Stimulated activated CD8-positive, alpha-beta memory T cell treated with anti-CD3 and anti-CD28 coated beads, Interleukin-4, amount 100 ng/mL, for 4 hours (primary cell): ENCODE measurements at places on chromosomes 16 and 17.
A peak's percentile ranks its signal among the peaks of the same experiment; 100 is the strongest.

- no peak for DNase-seq
These were observed 660 bp upstream of the PRRT2 start for GRCh38 chr16:29811170-29811895.

DNA sequence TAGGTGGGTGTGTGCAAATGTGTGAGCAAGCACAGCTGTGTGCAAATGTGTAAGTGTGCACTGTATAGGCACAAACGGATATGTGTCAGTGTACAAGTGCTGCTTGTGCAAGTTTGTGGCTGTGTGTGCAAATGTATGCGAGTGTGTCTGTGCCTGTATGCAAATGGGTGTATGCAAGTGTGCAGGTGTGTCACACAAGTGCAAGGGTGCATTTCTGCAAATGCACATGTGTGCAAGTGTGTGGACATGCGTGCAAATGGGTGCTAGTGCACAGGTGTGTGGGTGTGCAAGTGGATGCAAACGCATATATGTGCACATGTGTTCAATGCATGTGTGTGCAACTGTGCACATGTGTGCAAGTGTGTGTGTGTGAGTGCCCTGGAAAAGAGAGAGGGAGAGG, 76.5 kb upstream of the TNRC6C start:
- no peak for DNase-seq

- no peak for DNase-seq
These were observed 9.4 kb downstream of the CYGB start for GRCh38 chr17:76528156-76528527.

GRCh38 chr17:35765086-35765710, 4.5 kb downstream of the C17orf50 start:
- no peak for DNase-seq

GRCh38 chr17:82403662-82404660, 14.2 kb upstream of the HEXD start:
- DNase-seq: no peak

DNA sequence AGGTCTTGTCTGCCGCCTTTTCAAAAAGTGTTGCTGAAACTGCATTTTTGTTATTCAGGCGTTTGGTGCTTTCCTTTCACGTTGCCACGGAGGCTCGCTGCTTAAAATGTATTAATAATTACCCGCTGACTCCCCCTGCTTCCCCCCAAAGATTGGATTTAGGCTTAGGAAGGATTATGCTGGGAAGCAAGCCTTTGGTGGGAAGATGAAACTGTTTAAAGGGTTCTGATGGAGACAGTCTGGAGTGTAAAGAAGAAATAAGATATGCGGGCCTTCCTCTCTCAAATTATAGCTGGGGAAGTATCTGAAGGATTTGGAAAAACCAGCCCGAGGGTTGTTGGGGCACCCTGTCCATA, 1.1 kb downstream of the KSR1 start:
- DNase-seq: no peak

- no peak for DNase-seq
These were observed 5.3 kb downstream of the KDM6B start for GRCh38 chr17:7839190-7839875.

GRCh38 chr17:50547035-50547735, at the start of gene SPATA20:
Gene SPATA20, plus strand, starts transcription at chr17:50547174. Its CDS starts 35 bp downstream, at chr17:50547209.
- peak; percentile 61 for DNase-seq

GRCh38 chr16:47058295-47059086, 85.0 kb upstream of the DNAJA2 start:
- no peak for DNase-seq

DNA sequence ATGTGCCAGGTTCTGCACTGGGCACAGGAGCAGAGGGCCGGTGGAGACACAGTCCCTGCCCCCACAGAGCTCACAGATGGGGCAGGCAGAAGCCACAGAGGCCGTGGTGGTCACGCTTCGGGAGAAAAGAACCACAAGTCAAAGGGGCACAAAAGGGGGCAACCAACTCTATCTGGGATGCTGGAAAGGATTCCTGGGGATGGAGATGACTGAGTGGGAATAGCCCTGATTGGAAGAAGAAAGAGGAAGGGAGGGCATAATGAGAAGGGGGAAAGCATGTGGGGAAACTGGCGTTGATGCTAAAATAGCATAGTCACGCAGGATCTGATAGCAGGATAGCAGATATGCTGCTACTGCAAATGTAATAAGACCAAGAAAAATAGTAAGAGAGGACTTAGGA, 69.7 kb downstream of the VAT1L start:
- no peak for DNase-seq

DNA sequence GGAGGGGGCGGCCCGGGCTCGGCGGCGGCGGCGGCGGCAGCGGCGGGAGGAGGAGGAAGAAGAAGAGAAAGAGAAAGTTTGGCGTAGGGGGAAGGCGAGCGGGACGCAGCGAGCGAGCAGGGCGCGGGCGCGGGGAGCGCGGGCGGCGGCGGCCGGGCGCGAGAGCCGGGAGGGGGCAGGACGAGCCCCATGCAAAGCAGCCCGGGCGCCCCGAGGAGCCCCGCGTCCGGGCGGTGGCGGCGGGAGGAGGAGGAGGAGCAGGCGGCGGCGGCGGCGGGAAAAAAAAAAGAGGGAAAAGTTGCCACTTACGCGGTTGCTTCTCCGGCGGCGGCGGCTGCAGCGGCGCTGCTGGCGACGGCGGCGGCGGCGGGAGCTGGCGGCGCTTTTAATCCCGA, 10.3 kb upstream of the ZFHX3 start:
- no peak for DNase-seq

- no peak for DNase-seq
These were observed at the start of gene SLC13A5 for GRCh38 chr17:6713130-6713917. Gene SLC13A5, minus strand, starts transcription at chr17:6713369. Its CDS starts 36 bp downstream, at chr17:6713333.

GRCh38 chr17:83064021-83064731, 15.2 kb upstream of the METRNL start:
- no peak for DNase-seq

DNA sequence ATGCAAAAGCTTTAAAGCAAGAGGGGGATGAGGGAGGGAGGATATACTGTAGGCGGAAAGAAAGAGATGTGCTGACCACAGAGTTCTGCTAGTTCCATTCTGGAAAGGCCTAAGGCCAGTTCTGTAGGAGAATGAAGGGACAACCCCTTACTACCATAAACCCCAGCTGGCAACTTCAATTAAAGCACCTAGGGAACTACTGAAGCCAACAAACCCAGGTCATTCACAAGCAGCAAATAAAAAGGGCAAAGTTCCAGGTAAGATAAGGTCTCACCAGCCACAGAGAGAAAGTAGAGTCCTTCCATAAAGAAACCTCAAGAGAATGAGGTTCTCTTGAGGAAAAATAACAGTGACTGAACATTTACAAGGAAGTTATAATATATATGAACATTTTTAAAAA, 12.8 kb downstream of the TERF2 start:
- no peak for DNase-seq

GRCh38 chr17:72121164-72122009, 567 bp downstream of the SOX9 start:
- DNase-seq: no peak

DNA sequence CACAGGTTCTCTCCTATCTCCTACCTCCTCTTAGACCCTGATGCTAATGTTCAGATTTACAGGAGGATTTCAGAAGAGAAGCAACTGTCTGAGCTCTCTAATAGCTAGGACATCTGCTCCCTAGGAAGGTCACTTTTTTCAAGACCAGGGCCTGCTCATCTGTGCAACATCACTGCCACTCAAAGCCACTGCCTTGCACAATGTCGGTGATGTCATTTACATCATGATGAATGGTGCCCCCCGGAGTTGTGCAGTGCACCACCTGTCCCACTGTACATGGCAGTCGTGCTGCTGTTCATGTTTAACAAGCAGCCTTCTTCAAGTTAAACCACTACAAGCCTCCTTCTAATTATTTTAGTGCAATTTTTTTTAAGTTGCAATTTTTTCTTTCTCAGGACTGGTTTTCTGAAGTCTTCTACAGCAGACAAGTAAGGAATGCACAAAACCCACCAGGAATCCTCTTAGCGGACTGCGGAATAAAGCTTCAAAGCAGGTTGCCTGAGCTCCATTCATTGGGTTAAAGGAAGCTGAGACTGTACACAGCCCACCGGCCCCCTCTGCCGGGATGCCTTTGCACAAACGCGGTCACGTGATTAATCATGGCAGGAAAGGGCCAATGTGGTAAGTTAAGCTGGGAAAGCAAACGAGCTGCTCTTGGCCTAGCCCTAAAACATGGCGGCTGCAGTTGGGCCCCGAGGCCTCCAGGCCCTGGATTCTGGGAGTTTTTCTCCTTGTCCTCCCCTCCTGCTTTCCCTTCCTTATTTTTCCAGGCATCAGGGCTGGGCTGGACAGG, 74.1 kb downstream of the MYH11 start:
- no peak for DNase-seq

- no peak for DNase-seq
These were observed 375 bp downstream of the SLC25A11 start for GRCh38 chr17:4939546-4939795.

GRCh38 chr17:77160875-77161530, 20.2 kb downstream of the SEC14L1 start:
- DNase-seq: no peak

DNA sequence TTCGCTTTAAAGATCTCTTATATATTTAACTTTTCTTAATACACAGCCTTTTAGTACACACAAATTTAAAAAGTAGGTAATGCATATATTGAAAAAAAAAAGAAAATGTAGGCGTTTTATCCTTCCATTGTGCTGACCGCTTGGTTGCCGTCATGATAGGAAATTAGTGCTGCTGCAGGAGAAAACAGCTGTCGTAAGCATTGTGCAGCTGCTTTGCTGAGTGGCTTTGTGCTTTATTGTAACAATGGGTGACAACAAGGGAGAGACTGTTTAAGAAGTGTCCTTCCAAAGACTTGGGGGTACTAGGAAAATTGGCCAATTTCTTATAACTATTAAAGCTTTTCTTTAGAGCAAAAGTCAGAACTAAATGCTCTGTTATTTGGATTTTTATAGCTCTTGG, 5.0 kb downstream of the HERPUD1 start:
- DNase-seq: no peak

GRCh38 chr17:26792486-26792885, 501.4 kb upstream of the WSB1 start:
- no peak for DNase-seq

- DNase-seq: no peak
These were observed 236.1 kb upstream of the CDH5 start for GRCh38 chr16:66130296-66130905.

- DNase-seq: no peak
These were observed 22.5 kb downstream of the EIF4A3 start for GRCh38 chr17:80124351-80124981.

DNA sequence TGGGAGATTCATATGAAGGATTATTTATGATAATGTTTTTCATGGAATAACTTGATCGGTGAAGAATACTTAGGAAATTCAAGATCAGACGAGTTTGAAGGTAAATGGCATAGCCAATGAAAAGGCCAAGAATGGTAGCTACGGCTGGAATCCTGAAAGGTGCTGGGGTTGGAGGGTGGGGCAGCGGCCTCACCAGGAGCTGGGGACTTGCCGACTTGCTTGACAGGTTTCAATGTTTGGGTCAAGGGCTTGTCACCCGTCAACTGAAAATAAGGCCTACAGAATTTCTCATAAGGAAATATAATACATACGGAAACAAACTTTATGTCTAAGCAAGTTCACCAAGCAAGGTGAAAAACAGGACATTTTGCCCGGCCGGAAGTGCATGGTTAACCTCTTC, 9.9 kb downstream of the CRYM start:
- DNase-seq: no peak

DNA sequence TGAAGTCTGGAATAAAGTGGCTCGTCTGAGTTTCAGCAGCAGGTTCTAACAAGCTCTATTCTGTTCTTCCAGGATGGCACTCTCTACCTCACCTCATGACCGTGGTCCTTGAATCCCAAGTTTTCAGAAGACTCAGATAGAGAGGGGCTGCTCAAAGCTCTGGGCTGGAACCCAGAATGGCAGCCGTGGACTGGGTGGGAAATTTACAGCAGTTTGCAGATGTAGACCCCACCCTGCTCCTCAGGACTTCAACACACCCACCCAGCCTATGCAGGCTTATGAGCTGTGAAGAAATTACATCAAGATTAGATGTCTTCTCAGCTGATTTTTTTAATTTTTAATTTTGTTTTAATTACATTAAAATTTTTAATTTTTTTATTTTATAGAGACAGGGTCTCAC, 59.4 kb downstream of the METRNL start:
- no peak for DNase-seq

- DNase-seq: no peak
These were observed 1.5 kb downstream of the CYBA start for GRCh38 chr16:88649195-88649923.

- DNase-seq: no peak
These were observed 532.3 kb upstream of the PSMD7 start for GRCh38 chr16:73764321-73764720.

DNA sequence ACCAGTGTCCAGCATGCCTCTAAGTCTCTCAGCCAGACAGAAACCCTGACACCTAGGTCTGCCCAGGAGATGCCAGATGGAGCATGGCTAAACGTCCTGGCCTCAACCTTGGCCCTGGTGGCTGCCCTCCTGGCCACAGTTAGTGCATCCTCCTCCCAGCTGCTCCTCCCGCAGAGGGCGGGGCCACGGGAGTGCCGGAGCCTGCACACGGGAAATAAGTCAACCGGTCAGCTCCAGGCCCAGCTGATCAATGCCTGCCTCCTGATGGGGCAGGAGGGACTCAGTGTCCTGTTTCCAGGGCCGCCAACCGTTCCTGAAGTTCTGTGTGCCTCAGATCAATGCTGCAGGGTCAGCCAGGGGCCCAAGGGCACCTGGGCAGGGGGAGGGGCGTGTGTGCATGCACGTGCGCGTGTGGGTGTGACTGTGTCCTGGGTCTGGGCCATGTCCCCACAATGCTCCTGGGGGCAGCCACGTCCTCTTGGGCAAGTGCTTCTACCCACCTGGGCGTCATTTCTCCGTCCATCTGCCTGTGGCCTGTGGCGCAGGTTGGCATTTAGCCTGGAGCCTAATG, 4.6 kb upstream of the KCNJ12 start:
- no peak for DNase-seq

DNA sequence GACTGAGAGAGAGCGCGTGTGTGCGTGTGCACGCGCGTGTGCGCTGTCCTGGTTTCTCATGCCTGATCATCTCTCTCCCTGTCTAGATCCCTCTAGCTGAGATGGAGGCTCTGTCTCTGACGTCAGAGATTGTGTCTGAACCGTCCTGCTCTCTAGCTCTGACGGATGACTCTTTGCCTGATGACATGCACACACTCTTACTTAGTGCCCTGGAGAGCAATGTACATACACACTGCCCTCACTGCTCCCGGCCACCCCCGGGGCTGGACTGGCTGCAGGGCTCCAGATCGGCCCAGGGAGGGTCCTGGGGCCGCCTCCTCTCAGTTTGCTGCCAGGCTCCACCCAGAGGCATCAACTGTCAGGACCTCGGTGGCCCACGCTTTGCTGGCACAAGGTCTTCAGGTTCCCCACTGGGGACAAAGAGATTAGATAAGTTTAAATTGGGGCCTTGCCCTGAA, 13.1 kb upstream of the ABCC3 start:
- DNase-seq: no peak

- DNase-seq: no peak
These were observed 74.1 kb downstream of the NT5M start for GRCh38 chr17:17377071-17377967.

GRCh38 chr17:39674702-39675389, 6.6 kb downstream of the PNMT start:
- no peak for DNase-seq
